Inflammatory macrophage treated with lipopolysaccharide for 4 hours (primary cell): ENCODE measurements at places on chromosomes 7 and 10.

GRCh38 chr10:130039141-130039540 is 71.5 kb downstream of the C10orf143 start:
- no peak for DNase-seq

DNA sequence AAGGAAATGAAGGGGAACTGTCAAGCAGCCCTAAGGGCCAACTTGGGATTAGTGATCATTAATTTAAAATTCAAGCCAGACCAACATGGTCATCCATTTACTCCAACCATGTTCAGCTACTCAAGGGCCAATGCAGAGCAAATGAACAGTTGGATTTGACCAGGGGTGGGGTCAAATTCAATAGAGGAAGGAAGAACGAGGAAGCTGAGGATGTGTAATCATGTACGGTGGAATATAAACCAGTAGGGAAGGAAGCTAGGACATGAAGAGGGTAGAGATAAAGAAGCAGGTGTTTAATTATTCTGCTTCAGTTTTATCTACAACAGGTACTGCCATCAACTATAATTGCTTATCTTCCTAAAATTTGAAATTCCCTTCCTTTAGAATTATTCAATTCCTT is 81.6 kb downstream of the HIBADH start:
- no peak for DNase-seq

DNA sequence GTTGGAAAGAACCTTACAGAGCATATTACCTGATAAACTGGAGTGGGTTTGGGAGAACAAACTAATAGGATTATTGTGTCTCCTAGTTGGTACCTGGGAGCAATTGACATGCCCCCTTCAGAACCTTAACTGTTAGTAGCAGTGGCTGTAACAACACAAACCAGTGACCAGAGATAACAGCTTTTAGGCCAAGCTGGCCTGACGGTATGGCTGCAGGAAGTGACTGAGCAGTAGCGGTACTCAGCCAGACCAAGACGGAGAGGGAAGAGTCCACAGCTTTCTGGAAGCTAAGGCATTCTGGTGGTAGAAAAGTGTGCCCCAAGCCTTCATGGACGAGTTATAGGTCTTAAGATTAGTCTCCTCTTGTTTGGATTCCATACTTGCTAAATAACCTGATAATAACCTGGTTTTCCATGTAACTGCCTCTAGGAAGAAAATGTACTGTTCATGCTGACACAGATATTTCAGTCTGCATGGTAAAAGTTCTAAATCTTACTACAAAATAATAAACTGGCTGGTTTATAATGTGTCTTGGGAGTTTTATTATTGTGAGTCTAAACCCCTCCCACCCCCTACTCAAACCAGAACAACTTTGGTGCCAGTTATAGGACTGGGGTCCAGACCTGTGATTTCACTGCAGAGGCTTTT is 11.3 kb downstream of the NOLC1 start:
- no peak for DNase-seq

DNA sequence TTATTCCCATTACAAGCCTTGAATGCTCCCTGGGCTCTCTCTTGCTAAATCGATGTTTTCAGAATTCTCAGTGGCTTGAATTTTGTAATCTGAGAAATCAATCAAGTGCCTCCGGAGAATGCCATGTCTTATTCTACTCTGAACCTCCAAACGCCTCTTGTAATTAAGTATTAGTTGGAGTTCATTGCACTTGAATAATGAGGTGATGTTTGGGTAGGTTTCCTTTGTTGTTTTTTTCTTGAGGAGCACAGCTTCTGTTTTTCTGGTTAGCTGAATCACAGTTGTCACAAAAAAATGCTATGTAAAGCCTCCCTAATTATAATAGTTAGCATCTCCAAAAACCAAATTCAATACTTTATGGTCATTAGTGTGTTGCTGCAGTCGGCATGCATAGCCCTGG is 100.3 kb downstream of the PLPP4 start:
- no peak for DNase-seq

GRCh38 chr7:8481752-8482446 is 48.5 kb downstream of the NXPH1 start:
- peak; percentile 79 for DNase-seq
